ENCODE measurements at places on chromosomes 4 and X.
A peak's percentile ranks its signal among the peaks of the same experiment; 100 is the strongest.

DNA sequence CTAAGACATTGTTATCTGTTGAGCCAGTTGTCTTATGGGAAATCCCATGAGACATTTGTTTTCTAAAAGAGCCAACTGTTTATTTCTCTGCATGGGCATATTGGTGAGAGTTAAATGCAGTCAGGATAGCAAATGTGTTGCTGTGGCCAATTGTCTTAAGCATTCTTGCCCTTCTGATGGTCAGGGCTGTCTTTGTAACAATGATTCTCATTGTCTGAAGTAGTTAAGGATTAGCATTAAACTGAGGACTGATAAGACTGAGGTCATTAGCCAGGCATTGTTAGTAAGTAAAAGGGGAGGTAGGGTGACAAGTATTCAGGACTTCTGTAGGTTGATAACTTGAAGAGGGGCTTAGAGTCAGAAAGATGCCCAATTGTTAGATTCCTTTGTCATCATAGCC lies 11.2 kb upstream of the MORF4L2 start:
- no peak for DNase-seq

DNA sequence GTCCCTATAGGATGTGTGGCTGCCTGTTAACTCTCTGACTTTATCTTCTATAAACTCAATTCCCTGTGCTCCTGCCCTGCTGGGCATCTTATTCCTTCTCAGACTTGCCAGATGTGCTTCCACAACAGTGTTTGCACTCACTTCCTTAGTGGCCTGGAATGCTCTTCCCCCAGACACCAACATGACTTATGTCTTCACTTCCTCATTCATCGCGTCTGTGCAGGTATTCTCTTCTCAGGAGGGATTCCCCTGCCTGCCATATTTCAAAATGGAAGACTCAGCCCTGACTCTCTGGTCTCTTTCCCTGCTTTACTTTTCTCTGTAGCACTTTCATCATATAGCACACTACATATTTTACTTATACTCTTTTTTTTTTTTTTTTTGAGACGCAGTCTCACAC lies 344.0 kb downstream of the CENPC start:
- no peak for DNase-seq

DNA sequence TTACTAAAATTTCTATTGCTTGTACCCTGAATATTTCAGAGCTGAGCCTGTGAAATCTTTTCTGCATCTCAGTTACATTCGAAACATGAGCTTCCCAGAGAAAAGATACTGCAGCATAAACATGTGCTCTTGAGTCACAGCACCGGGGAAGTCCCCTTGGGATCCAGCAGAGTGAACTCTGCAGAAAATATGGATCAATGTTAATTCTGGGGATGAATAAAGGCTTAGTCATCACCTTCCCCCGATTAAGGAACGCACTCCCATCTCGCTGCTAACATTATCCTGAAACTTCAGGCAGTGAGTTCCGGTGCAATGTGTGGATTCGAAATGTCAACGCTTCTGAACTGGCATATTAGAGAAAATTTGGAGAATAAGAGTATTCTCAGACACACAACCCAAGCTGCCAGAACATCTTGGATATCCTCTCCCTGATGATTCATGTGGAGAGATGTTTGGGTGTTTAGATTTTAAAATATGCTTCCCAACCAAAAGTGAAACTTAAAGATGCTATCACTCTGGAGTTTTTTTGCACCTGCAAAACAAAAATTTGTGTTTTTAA lies 90.8 kb downstream of the IRF2 start:
- no peak for DNase-seq

- no peak for DNase-seq
These were observed 466.6 kb downstream of the INPP4B start for GRCh38 chr4:142379277-142380051.

- no peak for DNase-seq
These were observed 53.3 kb upstream of the LAS1L start for GRCh38 chrX:65587616-65588526.

GRCh38 chrX:23727206-23727605 lies 15.9 kb downstream of the ACOT9 start:
- DNase-seq: no peak

DNA sequence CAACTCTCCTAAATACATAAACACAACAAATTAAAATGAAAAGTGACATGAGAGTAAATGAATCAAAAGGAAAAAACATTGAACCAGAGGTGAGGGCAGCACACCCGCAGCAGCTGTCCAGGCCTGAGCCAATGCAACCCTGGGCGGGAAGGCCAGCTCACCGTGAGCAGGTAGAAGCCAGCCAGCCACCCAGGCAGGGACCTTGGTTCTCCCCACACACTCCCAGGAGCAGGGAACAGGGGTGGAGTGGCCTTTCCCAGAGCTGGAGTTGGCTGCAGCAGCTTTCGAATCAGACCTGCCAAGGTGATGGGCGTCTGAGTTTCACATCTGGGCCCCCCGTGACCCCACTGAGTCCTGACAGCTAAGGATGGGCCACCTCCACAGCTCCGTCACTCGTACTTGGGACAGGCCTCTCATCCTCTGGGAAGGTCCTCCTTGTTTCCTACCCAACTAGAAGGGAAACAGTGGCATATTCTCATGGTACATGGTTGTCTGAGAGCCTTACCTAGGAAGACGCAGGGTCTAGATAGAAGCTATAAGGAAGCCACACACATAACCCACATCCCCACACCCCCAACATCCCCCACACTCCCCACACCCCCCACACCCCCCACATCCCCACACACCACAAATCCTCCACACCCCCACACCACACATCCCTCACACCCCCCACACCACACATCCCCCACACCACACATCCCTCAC lies 172.2 kb downstream of the DCLK2 start:
- DNase-seq: no peak

GRCh38 chr4:129384974-129385373 lies 289.0 kb downstream of the C4orf33 start:
- no peak for DNase-seq

GRCh38 chrX:76555816-76556215 lies 128.3 kb downstream of the MAGEE1 start:
- no peak for DNase-seq

DNA sequence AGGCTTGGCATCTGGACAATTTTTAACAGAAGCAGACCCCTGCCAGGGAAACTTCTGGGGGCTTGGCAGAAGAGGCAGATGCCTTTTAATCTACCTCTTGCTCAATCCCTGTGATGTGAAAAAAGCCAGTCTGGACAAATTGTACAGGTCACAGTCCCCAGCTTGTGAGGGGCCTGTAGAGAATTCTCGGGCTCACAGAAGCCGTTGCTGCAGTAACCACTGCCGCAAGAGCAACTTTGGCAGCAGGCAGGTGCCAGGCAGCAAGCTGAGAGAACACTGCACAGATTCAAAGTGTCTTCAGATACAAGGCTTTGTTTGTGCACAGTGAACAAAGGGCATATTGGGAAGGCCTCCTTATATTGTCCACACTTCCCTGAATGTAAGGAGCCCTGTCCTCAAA lies 11.7 kb downstream of the GPKOW start:
- DNase-seq: no peak

DNA sequence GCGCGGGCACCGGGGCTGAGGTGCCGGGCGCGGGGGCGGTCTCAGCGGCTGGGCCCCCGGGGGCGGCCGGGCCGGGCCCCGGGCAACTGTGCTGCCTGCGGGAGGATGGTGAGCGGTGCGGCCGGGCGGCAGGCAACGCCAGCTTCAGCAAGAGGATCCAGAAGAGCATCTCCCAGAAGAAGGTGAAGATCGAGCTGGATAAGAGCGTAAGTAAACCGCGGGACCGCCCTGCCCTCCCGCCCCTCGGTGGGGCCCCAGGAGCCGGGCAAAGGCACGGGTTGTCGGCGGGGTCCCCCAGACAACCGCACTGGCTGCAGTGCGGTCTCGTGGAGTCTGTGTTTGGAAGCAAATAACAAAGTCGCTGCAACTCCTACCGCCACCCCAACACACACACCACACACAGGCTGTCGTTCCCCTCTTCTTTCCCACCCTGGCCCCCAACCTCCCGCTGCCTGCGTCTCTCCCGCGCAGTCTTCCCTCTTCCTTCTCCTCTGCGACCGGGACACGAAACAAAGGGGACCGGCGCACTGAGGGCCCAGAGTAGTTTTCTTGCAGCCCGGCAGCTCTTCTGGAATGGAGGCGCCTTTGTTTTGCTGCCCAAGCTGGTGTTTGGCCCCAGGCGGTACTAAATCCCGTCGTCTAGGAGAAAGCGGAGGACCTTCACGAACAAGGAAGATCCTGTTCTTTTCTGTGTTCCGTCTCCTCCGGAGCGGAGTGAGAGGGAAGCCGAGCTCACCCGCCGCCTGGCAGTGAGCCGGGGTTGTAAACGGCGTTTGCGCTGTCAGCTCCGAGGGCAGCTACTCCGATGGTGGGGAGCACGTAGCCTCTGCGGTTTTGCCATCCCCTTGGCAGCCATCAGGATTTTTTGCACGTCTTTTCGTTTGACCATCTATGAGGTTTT lies 788 bp downstream of the SAP30 start:
- DNase-seq: peak; percentile 20

- DNase-seq: no peak
These were observed 13.0 kb downstream of the NSDHL start for GRCh38 chrX:152843852-152844251.

GRCh38 chrX:81304563-81304962 lies 102.7 kb downstream of the SH3BGRL start:
- no peak for DNase-seq

- DNase-seq: no peak
These were observed 1.2 kb downstream of the TMSB4X start for GRCh38 chrX:12975991-12976558.

- DNase-seq: no peak
These were observed 195.3 kb upstream of the LNX1 start for GRCh38 chr4:53786632-53787031.

DNA sequence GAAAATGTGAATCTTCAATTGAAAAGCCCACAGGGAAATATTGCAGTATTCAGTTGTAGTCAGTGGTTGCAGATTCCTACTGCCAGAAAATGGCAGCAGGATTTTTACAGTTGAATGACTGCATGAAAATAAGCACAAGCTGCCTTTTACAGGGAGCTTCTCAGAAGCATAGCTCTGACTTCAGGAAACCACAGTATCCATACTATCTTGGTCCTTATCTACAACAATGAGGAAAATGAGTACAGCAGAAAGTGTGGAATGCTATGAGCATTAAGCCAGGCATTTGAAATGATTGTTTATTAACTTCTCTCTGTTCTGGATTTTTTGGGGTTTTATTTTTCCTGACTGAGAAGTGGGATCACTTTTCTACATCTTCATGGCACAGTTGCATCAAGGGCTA lies 34.6 kb upstream of the PRRG1 start:
- no peak for DNase-seq

DNA sequence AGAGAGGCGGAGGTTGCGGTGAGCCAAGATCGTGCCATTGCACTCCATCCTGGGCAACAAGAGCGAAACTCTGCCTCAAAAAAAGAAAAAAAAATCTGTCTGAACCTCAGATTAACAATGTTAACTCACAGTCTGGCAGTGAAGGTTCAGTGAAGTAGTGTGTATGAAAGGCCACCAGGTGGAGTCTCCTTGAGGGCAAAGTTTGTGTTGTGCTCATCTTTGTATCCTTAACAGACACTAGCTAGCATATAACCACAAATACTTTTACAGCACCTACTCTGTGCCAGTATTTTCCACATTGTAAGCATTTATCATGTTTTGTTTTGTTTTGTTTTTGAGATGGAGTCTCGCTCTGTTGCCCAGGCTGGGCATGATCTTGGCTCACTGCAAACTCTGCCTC lies 46.0 kb upstream of the MGST2 start:
- DNase-seq: no peak

GRCh38 chr4:2977211-2978088 lies 14.1 kb downstream of the GRK4 start:
- DNase-seq: no peak

GRCh38 chrX:44071070-44071645 lies 98.0 kb upstream of the NDP start:
- no peak for DNase-seq

- no peak for DNase-seq
These were observed 125.2 kb downstream of the STIM2 start for GRCh38 chr4:26985873-26986272.

GRCh38 chr4:87032884-87033533 lies 98.2 kb downstream of the AFF1 start:
- no peak for DNase-seq

DNA sequence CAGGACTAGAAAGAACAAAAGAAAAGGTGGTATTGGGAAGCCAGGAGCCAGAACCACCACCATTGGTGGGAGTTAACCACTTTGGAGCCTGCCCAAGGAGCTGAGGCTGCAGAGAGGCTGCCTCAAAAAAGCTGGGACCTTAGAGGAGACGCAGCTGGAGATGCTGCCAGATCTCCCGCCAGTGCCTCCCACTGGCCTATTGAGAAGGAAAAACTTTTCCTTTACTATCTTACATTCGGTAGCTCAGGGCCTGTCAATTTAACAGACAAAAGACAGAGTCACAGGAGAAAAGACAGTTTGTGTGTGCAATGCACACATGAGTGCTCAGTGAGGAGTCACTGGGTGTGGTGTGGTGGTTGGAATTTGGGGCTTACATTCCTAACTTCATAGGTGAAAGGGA lies 52.4 kb upstream of the HPSE start:
- DNase-seq: no peak

- no peak for DNase-seq
These were observed 82.2 kb upstream of the MAGEA10 start for GRCh38 chrX:152220606-152221005.

GRCh38 chr4:2172627-2173231 lies 69.2 kb downstream of the HAUS3 start:
- no peak for DNase-seq

- no peak for DNase-seq
These were observed 465.1 kb upstream of the PCDH10 start for GRCh38 chr4:132683957-132684356.
